Inflammatory macrophage (primary cell): ENCODE measurements at places on chromosomes 7 and 10.
A peak's percentile ranks its signal among the peaks of the same experiment; 100 is the strongest.

DNA sequence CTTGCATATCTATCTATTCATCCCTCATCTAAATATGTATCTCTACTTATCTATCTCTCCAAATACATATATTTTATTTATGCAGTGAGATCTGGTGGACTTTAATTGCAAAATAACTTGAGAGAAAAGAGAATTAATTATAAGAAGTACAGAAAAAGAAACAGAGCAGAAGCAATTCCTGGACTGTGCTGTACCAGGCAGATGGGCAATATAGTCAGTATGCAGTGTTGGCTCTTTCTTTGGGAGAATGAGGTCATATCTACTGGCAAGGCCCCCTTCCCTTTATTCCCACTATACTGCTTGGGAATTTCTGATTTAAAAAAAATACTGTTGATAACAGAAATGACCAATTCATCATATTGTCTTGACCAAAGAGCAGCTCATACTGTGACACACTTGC lies 49.0 kb upstream of the TOMM7 start:
- DNase-seq, result no peak

DNA sequence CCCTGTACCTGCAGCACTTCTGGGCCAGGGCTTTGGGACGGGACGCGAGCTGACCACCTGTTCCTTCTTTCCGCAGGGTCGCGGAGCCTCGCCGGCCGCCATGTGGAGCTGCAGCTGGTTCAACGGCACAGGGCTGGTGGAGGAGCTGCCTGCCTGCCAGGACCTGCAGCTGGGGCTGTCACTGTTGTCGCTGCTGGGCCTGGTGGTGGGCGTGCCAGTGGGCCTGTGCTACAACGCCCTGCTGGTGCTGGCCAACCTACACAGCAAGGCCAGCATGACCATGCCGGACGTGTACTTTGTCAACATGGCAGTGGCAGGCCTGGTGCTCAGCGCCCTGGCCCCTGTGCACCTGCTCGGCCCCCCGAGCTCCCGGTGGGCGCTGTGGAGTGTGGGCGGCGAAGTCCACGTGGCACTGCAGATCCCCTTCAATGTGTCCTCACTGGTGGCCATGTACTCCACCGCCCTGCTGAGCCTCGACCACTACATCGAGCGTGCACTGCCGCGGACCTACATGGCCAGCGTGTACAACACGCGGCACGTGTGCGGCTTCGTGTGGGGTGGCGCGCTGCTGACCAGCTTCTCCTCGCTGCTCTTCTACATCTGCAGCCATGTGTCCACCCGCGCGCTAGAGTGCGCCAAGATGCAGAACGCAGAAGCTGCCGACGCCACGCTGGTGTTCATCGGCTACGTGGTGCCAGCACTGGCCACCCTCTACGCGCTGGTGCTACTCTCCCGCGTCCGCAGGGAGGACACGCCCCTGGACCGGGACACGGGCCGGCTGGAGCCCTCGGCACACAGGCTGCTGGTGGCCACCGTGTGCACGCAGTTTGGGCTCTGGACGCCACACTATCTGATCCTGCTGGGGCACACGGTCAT lies 13.3 kb downstream of the GPR146 start:
- DNase-seq, result no peak

- no peak for DNase-seq
Measured at GRCh38 chr10:125011926-125012705, 70.2 kb downstream of the ZRANB1 start.

- peak; percentile 31 for DNase-seq
Measured at GRCh38 chr10:7488418-7488829, 77.6 kb upstream of the SFMBT2 start.

GRCh38 chr10:2681891-2682290 lies 385.5 kb upstream of the PFKP start:
- DNase-seq, result no peak

GRCh38 chr10:61024151-61024855 lies 80.3 kb upstream of the RHOBTB1 start:
- DNase-seq, result no peak

DNA sequence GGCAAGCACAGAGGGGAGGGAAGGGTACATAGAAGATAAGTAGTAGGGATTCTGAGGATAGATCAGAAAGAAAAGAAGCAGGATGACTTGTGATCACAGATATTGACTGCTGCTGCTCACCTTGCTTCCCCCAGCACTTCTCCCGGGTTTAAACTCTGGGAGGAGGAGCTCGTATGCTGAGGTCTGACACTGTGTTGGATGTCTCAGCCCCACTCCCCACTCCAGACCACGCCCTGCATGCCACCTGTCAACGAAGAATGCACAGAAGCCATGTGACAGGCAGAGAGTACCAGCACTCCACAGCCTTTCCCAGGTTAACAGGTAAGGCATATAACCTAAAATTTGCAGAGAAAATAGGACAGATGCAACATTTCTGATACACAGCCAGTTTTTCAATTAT lies 388.9 kb downstream of the TNS3 start:
- DNase-seq, result no peak

DNA sequence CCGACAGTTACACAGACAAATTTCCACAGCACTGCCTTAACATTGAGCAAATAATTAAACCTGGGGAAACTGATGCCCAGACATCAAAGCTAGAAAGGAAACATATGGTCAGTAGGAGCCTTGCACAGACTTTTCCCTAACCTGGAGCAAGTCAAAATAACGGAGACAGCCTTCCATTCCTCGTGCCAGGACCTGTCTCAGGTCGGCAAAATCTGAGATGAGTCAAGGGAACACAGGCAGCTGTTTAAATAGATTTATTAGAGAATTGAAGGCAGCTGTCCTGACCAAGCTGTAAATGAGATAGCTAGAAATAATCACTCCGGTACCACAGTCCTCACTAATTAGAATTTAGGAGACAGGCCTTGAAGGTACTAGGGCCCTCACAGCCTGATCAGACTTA lies 81.2 kb downstream of the RAMP3 start:
- no peak for DNase-seq

- DNase-seq, result no peak
Measured at GRCh38 chr7:116593359-116594075, 68.7 kb downstream of the CAV1 start.

DNA sequence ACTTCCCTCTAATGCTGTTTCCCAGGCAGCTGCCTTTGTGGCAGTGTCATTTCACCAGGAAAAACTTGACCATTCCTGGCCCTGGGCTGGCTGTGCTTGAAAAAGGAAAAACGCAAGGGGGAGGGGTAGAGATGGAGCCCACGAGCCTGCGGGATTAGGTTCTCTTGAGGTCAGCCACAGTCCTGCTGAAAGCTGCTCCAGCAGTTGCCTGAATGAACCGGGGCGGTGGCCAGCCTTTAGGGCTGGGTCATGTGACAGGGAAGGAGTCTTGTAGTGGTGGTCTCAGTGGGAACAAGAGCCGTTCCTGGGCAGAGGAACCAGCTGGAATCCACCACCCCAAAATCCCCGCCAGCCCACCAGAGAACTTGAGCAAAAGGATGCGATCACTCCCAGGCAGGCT lies 51.2 kb upstream of the LRRC4 start:
- no peak for DNase-seq

DNA sequence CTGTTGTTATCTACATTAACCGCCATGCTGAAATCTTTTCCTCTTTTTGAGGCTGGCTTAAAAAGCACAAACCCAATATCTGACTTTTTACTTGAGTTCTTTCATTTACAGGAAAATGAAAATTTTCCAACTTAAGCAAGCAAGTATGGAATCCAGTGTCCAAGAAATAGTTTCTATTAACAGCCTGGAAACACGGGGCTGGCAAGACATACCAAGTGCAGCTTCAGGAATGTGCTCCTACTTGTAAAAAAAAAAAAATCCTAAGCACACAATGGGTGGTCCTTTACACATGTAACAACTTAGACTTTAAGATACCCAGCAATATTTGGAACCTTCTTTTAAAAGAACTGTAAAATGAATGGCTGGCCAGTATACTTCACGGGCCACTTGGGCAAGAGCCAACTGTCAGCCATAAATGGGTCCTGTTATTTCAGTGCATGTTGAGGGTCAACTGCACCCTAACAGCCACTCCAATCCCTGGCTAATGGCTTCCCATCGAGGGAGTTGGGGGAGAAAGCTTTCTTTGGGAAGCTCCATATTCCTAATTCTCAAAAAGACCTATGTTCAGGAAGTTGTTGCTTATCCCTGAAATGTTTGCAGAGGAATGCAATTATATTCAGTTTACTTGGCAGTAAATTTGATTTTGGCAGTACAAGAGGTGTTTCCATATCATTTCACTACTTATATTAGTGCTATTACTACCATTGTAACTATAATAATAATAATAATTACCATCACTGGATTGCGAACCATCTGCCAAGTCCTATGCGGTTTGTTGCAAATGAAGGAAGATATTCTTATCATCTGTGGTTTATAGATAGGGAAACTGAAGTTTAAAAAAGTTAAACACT lies 236.4 kb upstream of the TMEM72 start:
- DNase-seq, result no peak

GRCh38 chr7:77649716-77650349 lies 46.4 kb upstream of the RSBN1L start:
- DNase-seq, result no peak

DNA sequence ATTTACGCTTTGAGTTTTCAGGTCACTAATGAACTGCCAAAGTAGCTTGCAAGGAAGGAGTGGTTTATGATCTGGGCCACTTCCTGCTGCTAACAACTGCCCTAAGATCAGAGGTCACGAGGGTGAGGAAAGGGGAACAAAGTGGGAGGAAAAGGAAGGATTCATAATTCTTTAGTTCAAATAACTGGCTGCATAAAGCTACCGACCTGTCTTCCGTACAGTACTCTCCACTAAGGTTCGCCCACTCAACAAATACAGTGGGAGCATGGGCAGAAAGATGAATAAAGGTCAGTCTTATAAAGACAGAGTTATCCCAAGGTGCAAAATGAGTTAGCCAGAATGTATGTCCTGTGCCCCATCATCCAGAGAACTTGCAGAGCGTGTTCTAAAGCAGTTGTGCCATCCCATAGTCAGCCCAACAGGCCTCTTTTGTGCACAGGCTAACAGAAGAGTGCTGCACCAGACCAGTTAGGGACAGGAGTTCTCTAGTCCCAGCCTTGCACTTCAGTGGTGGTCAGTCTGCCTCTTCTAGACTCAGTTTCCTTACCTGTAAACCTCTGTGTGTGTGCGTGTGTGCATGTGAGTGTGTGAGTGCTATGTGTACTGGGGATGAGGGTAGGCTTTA lies 65.9 kb downstream of the CREB3L2 start:
- peak; percentile 86 for DNase-seq

DNA sequence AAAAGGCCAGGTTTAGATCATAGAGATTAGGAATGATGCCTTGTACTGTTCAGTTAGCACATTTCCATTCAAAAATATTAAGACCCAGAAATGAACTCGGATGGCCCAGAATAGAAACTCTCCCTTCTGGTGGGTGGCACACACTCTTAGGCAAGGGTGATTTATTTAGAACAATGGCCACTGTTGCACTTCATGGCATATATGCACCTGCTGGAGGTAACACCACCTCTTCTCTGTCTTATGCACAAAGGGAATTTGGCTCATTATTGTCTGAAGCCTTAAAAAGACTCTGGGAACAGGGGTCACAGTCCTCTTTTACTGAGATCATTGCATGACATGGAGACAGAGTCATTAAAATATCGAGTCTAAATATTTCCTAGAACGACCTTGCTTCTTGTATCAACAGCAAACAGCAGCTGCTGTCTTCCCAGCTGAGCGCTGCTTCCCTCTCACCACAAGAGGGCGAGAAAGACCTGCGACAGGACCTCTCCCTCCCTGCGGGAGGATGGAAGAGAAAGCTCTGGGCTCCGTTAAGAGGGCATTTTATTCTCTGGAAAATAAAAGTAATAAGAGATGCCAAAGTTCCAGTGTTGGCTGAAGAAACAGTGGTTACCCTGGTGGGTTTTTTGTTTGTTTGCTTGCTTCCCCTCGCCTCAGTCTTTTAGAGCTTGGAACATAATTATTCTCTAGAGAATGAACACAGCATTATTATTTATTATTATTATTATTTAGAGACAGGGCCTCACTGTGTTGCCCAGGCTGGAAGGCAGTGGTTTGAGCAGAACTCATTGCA lies 13.5 kb upstream of the BAMBI start:
- peak; percentile 81 for DNase-seq

- no peak for DNase-seq
Measured at GRCh38 chr10:97777143-97777542, 5.3 kb upstream of the SFRP5 start.

DNA sequence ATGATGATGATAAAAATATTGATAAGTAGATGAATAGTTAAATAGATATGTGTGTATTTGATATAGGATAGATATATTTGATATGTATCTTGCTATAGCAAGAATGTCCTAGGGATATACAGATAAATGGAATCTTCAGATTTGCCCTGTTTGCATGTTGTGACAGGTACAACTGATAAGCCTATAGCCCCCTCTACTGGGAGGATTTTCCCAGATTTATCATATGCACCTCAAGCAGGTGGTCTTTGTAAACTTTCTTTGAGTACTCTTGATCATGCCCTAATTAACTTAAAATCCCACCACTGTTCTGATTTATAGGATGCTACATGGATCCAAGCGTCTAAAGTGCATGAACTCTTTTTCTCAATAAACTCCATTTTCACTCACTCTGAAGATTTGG lies 1050.7 kb downstream of the SORCS3 start:
- DNase-seq, result no peak
